Gastrocnemius medialis (tissue), 4 donors: ENCODE measurements at places on chromosomes 2 and 18.
A peak's percentile ranks its signal among the peaks of the same experiment; 100 is the strongest.

- DNase-seq: no peak
Measured at GRCh38 chr2:155054712-155055111, 356.2 kb downstream of the KCNJ3 start.

DNA sequence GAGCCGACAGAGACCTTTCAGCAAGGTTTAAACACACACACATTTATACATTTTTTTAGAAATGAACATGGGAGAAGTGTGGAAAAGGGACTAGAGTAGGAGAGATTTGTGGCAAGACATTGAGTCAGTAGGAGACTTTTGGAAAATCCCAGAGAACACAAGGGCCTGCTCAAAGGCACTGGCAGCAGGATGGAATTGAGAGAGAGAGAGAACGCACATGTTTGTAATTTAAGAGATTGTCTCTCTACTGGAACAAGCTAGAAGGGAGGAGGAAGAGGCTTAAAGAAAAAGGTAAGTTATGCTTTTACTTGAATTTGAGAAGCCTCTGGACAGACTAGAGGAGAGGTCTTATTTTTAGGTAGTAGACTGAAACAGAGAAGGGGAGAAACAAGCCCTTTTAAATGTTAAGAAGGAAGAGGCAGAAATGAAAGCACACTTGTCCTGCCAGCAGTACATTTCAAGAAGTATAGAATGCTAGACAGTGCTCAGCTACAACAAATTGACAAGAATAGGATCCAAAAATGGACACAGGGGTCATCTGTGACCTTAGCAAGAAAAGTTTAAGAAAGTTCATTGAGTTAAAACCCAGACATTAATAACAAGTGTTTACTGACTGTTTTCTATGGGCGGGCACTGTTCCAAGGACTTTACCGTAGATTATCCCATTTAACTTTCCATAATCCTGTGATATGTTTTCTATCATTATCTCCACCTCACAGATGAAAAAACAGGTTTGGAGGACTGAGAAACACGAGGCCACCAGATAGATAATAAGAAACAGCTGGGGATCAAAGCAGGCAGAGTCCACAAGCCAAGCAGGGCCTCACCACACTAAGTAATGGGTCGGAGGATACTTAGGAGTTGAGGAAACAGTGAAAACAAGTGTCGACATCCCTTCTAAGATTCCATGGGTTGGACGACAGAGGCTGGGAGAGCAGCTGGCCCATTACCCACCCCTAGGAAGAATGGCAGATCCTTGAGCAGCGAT lies 306.5 kb upstream of the NRP2 start:
- DNase-seq: no peak

DNA sequence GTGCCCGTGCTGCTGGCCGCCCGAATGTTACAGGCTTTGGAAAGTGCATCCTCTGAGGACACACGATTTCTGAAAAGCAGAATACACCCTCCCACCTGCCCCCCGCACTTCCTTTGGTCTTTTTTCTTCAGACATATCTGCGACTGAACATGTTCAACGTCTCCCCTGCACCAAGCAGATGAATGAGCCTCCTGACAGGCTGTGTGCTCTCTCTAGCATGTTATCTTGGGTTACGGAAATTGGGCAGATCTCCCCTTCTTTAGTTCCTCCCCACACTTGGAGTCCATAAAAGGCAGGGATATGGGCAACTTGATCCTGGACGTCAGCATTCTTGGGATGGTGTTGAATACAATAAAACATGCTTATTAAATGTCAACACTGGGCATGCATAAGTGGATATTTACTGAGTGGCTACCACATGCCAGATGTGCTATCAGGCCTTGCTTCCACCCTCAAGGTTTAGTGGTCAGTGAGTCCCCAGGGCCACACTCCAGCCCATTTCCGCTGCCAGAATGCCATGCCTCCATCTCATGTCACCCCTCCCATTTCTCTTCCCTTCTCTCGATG lies 130.4 kb downstream of the TRIM43 start:
- DNase-seq: no peak

DNA sequence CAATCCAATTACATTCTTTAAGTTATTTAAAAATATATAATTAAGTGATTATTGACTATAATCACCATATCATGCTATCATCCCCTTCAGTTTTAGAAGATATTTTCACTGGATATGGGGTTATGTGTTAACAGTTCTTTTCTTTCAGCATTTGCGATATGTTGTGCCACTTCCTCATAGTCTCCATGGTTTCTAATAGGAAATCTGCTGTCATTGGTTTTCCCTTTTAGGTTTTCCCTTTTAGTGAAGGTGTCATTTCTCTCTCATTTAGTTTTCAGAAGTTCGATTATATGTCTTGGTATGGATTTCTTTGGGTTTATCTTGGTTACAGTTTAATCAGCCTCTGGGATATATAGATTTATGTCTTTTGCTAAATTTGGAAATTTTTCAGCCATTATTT lies 34.8 kb upstream of the EPG5 start:
- DNase-seq: no peak

- no peak for DNase-seq
Measured at GRCh38 chr2:182594286-182594685, 121.8 kb upstream of the DNAJC10 start.

DNA sequence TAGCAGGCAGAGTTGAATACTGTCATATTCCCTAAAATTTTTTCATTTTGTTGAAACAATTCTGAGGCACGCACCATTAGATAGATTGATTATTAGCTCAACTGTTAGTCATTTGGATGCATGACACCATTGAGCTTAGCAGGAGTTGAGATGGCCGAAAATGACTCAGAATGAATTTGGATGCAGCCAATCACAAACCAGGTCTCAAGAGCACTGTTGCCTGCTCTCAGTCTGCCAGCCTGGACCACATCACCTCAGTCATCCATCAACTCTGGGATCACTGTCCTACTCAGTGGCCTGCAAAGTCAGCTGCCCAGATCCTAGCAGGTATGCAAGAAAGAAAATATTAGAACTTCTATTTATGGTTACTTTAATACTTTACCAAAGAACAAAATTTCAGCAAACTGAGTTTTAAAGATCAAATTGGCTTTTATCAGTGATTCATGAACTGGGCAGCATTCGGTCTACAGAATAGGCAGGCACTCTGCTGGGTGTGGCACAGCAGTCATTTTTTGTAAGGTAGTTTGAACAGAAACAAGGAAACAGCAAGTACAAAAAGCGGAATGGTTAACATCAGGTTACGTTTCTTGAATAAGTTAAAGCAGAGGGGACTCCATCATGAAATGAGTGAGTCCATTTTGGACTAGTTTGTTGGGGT lies 152.7 kb upstream of the ARHGAP28 start:
- DNase-seq: no peak

DNA sequence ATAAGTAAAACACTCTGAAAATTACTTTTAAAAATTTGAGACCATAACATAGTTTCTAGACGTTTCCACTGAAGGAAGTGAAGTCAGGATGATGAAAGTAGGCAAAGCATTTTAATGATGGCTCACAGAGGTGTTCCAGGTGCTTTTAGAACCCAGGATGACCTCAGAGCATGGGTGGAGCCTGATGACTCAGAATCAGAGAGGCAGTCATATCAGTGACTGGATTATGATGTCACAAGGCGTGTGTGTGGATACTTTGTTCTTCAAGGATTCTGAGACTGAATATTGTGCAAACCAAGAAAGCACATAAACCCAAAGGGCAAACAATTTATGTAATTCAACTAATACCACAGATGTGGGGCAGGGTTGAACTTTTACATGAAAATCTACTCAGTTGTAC lies 208.0 kb upstream of the FBXO11 start:
- DNase-seq: no peak

GRCh38 chr2:143745060-143745459 lies 615.8 kb downstream of the ARHGAP15 start:
- no peak for DNase-seq

- DNase-seq: no peak
Measured at GRCh38 chr2:65615602-65616001, 183.2 kb upstream of the SPRED2 start.

- no peak for DNase-seq
Measured at GRCh38 chr2:28558158-28558820, 62.4 kb downstream of the PLB1 start.

DNA sequence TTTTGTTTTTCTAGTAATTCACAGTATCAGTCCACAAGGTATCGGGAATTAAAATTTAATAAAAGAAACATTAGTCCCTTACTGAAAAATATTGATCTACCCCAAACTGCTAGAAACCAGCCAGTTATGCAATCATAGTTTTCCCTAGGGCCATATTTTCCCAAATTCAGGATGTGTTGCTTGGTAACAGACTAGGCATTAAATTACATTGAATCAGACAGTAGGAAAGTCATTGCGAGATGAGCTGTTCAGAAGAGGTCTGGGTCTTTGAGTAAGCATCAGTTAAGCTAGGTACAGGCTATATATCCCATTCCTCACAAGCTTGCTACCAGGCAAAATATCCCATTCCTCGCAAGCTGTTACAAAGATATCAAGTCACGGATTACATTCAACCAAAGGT lies 123.0 kb upstream of the CCDC150 start:
- no peak for DNase-seq

- DNase-seq: no peak
Measured at GRCh38 chr2:69305712-69306392, 81.2 kb downstream of the GFPT1 start.

DNA sequence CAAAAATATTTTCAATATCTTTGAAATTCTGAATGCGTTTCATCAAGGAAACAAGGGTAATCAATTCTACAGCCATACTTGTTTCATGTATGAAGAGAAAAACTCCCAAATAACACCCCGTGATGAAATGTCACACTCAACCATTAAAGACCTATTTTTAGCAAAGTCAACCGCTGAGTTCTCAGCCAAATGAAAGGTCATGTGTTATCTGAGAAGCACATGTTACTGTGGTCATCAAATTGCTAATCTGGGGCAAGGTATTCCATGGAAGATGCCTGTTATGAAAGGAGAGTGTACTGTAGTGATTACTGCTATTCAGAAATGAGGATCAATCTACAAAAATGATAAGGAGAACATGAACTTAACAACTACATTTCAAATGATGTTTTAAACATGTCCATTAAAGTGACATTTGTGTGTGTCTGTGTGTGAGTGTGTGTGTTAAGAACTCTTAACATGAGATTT lies 126.7 kb downstream of the BCL2 start:
- DNase-seq: peak; percentile 28

- no peak for DNase-seq
Measured at GRCh38 chr2:31413862-31414550, 536 bp downstream of the XDH start.

- DNase-seq: no peak
Measured at GRCh38 chr2:181776336-181776735, 96.0 kb upstream of the NEUROD1 start.

- DNase-seq: no peak
Measured at GRCh38 chr2:227973241-227973640, 101.8 kb downstream of the DAW1 start.

DNA sequence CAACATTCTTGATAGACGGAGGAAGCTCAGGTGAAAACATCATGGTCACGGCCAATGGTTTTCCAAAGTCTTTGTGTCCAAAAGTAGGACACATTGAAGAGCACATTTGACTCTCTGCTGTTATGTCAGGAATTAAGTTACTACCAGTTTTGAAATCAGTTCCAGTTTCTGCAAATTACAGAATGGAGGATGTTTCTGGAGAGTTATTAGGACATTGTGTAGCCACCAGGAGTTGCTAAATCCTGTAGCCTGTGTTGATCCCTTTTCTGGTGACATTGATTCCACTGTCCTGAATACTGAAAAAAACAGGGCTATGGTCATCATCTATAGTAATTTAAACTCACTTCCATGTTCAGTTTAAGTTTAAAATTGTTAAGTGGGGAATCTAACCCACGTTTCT lies 15.3 kb downstream of the UPP2 start:
- DNase-seq: no peak

- DNase-seq: no peak
Measured at GRCh38 chr2:176072292-176072669, 11.5 kb downstream of the EVX2 start.

DNA sequence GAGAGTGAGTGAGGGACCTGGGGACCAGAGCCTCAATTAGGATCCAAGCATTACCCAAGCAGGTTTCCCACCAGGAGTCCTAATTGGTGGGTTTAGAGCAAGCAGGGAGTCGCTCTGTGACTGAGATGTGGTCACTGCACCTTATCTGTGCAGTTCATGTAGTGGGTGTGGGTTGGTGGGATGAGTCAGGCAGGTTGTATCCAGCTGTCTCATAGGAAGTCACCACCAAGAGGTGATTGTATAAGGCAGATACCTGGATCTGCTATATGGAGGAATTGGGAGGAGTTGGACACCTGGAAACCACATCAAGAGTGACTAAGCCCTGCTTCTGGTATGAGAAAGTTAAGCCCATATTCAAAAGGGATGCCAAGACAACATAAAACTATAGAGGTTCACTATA lies 106.8 kb downstream of the ARHGAP28 start:
- no peak for DNase-seq

DNA sequence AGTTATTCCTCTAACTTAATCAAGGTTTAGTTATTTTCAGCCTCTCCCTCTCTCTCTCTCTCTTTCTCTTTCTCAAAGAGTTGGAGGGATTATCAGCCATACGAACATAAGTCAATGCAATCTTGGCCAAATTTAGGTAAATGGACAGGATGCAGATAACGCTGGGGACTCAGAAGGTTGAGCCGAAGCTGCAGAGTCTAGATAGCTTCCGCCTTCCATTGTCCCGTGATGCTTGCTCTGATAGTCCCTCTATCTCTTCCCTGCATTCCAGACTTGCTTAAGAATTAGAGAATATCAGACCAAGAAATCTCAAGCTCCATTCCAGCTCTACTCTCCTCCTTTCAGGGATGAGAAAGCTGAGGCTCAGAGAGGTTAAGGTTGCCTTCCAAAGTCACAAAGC lies 502.8 kb upstream of the TNP1 start:
- no peak for DNase-seq

GRCh38 chr2:217099561-217099960 lies 239.7 kb upstream of the TNP1 start:
- peak; percentile 36 for DNase-seq

- no peak for DNase-seq
Measured at GRCh38 chr2:18925296-18925695, 335.9 kb upstream of the NT5C1B start.

GRCh38 chr18:34709750-34710441 lies at the start of gene DTNA:
TSS of gene DTNA (plus strand) at chr18:34710298. CDS start at chr18:34755977, 45,679 bp downstream.
- peak; percentile 38 for DNase-seq

DNA sequence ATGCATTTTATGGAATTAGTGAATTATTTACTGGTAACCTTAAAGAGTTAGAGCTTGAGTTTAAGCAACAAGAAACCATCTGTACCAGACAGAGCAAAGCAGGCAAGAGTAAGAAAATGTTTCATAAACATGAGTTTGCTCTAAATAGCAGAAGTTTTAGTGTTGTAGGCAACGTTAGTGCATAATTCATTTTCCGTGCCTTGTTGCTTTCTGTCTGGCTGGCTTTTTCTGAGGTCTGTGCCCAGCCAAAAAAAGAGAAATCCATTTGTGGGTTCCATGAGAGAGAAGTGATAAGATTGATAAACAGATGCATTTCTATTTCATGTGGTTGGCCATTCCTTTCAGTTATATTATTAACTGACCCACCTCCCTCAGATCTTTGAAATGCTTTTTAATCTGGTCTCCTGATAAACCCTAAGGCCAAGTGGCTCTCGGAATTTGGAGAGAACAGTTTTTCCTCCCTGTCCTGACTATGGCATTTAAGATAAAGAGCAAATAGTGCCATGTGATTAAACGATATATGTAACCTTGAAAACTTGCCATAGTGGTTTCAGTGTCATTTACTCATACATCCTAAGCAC lies 139.5 kb upstream of the LMAN1 start:
- DNase-seq: no peak

GRCh38 chr2:50116096-50117010 lies 915.6 kb downstream of the NRXN1 start:
- DNase-seq: no peak

GRCh38 chr18:52422985-52423601 lies 83.1 kb downstream of the DCC start:
- DNase-seq: no peak
